Right lung (tissue), 10 donors: ENCODE measurements at places on chromosomes 3 and 15.
A peak's percentile ranks its signal among the peaks of the same experiment; 100 is the strongest.

GRCh38 chr3:73401616-73402279, 223.0 kb downstream of the PDZRN3 start:
- DNase-seq: peak; percentile 94

DNA sequence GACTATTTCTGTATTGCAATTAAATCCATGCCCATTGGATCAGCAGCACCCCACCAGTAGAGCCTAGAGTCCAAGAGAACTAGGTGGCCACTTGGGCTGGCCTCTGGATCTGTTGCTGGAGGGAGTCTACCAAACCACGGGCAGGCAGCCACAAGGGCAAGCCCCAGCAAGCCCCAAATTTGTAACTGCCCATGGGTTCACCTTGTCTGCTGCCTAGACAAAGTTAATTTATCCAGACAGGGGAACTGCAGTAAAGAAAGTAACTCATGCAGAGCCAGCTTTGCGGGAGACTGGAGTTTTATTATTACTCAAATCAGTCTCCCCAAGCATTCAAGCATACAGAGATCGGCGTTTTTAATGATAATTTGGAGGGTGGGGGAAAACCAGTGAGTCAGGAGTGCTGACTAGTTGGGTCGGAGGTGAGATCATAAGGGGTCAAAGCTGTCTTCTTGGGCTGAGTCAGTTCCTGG, 74.0 kb upstream of the TERB2 start:
- DNase-seq: no peak

- no peak for DNase-seq
Observed at GRCh38 chr3:69324362-69325025, 61.4 kb downstream of the FRMD4B start.

- no peak for DNase-seq
Observed at GRCh38 chr3:154972951-154973350, 107.2 kb upstream of the MME start.

GRCh38 chr3:31093606-31094005, 199.1 kb upstream of the GADL1 start:
- no peak for DNase-seq

- DNase-seq: peak; percentile 38
Observed at GRCh38 chr3:73148682-73149081, 87.2 kb downstream of the EBLN2 start.

GRCh38 chr3:184868477-184868876, 56.5 kb downstream of the VPS8 start:
- DNase-seq: no peak

- no peak for DNase-seq
Observed at GRCh38 chr15:66939451-66940023, 125.9 kb upstream of the SMAD3 start.

DNA sequence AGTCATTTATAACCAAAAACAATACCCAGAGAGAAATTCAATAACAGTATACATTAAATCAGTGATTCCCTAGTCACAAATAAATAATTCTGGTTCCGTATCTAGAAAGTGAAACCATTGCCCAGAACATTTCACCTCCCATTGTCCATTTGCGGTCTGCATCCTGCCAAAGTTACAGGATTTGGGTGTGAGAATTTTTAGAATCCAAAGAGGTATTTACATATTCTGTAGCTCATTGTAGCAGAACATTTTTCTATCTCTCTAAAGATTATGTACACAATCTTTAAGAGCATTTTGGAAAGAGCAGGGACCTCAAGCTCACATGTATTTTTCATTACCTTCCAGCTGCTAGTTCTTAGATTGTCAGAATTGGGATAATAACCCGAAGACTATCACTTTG, 261.6 kb downstream of the CHL1 start:
- DNase-seq: no peak

DNA sequence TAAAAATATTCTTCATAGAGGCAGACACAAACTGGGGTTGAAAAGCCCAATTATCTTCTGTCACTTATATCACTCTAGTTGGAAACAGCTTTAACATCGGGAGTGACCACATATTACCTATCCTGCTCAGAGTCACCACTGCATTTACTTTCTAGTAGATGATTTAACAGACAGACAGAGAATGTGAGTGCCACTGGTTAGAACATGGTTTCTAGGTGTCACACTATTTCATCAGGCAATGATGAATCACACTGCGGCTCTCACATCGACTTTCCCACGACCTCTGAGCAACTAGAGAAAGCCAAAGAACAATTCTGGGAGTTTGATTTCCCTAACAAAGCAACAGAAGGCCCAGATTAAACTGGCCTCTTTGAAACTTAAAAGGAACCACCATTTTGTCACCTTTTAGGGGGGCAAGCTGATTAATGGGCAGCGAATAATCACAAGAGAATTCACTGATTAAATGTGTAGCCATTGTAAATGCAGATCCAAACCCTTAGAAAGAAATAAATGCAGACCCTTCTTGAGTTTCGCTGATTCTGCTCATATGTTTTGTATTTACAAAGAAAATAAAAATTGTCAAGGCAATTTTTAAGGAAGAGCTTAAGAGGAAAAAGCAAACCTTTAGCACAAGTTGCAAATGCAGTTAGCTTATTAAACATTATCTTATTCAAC, 112.6 kb upstream of the KBTBD8 start:
- DNase-seq: no peak

GRCh38 chr3:100254168-100254777, 6.5 kb upstream of the TBC1D23 start:
- DNase-seq: peak; percentile 65

DNA sequence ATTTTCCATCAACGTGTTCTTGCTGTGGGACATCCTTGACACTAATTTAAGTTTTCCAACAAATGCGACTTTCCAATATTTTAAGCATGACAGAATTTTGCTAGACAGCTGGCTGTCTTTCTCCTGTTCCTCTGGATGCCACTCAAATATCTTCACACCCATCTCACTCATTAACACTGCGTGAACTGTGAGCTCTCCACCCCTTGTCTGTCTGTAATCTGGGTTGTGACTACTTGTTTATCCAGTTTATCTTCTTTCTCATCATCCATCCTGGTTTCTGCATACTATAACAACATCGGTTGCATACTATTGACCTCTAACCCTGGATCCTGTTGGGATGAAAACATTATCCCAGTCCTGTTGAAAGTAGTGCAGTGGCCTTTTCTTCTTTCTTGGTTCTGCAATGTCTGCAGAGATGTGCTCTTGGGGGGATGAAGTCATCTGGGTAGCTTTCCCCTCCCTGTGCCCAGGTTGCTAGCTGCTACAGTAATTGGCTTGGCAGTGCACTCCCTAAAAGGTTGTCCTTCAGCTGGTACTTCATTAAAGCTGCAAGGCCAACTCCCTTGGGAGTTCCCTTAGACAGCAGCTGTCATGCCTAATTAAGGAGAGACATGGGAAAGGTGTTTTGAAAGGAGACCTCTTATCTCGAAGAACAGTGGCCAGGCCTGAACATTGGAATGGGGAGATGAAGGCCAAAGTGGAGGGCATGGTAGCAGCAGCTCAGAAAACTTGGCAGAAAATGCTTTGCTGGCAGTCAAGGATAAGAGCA, 24.7 kb downstream of the KAT2B start:
- no peak for DNase-seq

- DNase-seq: no peak
Observed at GRCh38 chr15:90903733-90904536, 833 bp downstream of the MAN2A2 start.

DNA sequence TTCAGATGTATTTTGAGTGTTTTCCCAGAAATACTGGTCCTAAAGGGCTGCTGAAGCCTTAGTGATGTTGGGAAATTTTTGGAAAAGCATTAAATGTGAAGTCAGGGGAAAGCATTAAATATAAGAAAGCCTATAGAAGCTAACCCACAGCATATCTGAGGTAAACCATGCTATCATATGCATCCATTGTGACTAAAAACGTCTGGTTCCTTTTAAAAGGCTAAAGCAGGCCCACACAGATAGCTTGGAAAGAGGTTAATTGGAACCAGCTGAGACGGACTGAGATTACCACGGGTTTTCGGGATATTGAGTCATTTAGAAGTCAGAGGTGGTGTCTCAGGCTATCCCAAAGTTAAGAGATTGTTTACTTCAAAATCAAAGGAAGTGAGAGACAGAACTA, 78.2 kb downstream of the CYP19A1 start:
- DNase-seq: no peak

- no peak for DNase-seq
Observed at GRCh38 chr3:112199622-112200316, 66.7 kb upstream of the GCSAM start.

DNA sequence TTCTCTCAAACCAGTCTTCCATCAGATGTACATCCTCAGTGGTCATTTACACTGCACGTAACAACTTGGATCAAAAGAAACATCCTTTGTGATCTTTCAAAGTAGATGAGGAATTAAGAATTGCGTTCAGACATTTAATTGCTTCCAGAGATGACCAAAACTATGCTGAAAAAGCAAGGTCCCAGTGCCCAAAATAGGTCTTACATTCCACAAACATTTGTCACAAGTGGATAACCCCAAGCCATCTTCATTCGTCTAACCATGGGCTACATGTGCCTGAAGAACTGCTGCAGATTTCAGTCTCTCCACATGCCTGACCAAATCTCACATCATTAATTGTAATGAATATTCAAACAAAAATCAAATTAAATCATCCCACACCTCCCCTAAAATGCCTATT, 273.6 kb downstream of the SHOX2 start:
- DNase-seq: no peak

GRCh38 chr3:123324880-123325765, 123.4 kb downstream of the SEC22A start:
- no peak for DNase-seq

DNA sequence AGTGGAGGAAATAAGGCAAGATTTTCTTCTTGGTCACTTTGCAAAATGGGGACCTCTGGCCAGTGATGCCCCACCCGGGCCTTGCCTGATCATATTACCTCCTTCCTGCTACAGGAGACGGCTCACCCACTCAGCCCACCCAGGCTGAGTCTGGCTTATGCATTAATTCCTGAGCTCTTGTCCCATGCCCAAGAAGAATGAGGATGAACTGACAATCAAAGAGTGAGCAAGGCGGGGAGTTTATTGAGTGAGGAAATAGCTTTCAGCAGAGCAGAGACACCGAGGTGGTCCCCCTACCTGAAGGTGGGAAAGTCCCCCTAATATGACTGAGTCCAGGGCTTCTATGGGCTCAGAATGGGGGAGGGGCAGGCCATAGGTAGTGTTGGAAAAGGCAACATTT, 107.5 kb downstream of the EOMES start:
- DNase-seq: no peak

- DNase-seq: no peak
Observed at GRCh38 chr3:46141813-46142212, 66.3 kb downstream of the CCR1 start.

- DNase-seq: no peak
Observed at GRCh38 chr3:60754617-60755016, 496.6 kb downstream of the FHIT start.

- DNase-seq: no peak
Observed at GRCh38 chr3:13399603-13400002, 20.5 kb downstream of the NUP210 start.

DNA sequence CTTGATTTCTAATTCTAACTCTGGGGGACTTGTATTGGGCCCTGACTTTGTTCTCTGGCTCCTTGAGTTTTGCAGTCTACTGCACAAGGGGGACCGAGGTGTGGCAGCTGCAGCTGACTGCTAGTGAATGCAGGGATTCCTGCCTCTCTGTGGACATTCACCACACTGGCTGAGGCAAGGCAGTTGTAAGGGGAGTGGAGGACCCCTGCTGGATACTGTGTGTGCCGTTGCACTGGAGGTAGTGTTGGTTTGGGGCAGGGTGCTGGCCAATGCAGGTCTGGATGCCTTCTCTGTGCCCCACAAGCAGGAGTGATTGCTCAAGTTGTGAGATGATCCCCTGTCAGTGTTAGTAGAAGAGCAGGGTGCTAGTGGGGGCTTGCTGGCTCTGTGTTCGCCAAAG, 626.1 kb downstream of the SQOR start:
- DNase-seq: no peak

GRCh38 chr3:127709320-127710060, 36.7 kb downstream of the ABTB1 start:
- no peak for DNase-seq

- no peak for DNase-seq
Observed at GRCh38 chr3:106386050-106386449, 517.2 kb upstream of the CBLB start.

- no peak for DNase-seq
Observed at GRCh38 chr3:79672075-79672474, 95.7 kb downstream of the ROBO1 start.

DNA sequence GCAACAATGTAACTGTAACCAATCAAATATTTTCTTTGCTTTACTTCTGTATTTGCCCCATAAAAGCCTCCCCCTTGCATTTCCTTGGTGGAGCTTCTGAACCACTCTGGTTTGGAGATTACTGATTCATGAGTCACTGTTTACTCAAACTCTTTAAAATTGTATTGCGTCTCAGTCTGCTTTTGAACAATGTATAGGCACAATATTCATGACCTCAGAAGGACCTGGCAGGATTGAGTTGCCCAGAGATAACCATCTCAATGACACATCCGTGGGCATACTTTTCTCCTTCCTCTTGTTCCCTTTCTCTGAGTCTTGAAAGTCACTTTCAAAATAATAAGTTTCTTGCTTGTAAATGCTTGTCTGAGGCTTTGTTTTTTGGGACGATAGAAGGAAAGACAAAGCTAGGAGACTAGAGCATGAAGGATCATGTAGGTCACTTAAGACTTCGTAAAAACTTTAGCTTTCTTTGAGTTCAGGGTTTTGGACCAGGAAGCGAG, 57.1 kb upstream of the POU1F1 start:
- DNase-seq: no peak

GRCh38 chr3:23921052-23921511, 4.2 kb downstream of the RPL15 start:
- DNase-seq: no peak

DNA sequence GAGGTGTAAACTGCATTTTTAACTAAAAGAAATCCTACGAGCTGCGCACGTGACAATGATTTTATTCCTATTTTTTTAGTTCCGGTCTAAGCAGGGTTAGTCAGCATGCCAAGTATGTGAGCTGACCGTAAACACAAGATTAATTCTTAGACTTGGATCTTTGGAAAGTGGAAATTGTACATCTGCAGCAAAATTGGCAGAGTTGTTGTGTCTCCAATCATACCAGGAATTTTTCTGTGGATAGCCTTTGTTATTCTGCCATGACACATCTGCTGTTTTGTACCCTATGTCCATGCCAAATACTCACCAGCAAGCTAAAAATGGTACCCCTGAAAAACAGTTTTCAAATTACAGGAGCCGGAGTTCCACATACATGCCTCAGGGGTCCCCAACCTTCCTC, 562.5 kb downstream of the UNC13C start:
- DNase-seq: no peak

DNA sequence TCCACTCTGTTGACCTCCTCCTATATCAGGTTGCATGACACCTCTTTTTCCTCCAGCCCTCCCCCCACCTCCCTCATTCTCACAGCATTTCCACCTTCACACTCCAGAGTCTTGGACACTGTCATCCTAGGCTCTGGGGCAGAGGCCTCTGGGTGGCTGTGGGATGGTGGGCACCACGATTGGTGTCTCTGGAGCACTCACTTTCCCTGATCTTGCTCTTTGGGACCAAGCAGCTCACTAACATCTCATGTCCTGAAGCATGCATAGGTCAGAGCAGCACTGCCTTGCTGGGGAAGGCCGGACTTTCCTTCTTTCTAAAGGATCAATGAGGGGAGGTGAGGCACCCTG, 14.9 kb downstream of the ZBTB47 start:
- DNase-seq: no peak
